ENCODE measurements at places on chromosomes 12 and 14.

- no peak for DNase-seq
Measured at GRCh38 chr14:102424923-102425322, 62.2 kb downstream of the TECPR2 start.

DNA sequence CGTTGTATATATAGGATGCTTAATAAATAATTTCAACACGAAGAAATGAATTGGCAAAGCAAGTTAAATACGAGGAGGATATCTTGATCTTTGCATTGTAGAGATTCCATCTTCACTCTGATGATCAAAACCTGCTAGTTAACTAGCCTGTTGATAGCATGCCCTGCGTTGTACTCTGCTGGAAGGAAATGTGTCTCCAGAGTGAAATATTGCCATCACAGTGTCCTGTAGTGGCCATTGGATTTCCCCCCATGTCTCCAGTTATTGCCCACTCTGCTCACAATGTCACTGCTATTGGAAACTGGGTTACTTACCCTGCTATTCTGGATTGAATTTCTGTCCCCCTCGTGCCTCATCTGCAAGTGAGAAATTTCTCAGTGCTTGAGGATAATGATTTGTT, 109.6 kb downstream of the PLEKHA5 start:
- no peak for DNase-seq

DNA sequence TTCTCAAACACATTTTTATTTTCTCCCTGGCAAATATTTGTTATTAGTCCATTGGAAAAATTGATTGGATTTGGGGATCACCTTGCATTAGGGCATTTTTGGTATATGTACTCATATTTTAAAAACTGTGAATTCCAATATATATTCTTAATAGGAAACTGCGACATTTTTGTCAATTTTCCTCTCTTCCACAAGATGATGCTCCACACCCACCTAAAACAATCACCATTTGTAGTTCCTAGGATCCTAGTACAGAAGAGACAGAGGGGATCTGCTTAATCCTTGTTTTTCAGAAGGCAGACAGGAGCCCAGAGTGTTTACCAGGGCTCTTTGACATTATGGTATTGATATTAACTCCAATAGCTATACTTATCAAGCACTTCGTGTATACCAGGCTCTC, 22.8 kb upstream of the OASL start:
- no peak for DNase-seq

DNA sequence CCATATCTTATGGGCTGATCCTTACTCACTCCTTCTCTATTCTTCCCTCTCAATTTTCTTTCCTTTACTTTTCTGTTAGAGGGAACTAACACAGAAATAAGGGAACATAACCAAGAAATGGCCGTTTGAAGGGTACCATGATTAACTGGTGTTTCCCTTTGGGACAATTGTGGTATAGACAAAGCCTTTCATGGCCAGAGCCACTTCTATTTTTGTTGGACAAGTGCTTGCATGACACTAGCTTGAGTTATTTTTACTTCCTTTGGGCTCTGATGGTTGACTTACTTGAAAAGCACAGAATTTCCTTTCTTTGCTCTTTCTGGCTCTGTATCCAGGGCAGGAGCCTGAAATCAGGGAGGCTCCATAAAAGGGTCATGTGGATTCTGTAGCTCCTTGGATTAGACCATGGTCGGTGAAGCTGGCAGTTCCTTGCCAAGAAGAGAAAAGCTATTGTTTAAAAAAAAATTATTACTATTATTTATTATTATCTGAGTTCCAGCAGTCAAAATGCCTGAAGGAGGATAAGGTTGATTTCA, 130.6 kb downstream of the KTN1 start:
- no peak for DNase-seq

DNA sequence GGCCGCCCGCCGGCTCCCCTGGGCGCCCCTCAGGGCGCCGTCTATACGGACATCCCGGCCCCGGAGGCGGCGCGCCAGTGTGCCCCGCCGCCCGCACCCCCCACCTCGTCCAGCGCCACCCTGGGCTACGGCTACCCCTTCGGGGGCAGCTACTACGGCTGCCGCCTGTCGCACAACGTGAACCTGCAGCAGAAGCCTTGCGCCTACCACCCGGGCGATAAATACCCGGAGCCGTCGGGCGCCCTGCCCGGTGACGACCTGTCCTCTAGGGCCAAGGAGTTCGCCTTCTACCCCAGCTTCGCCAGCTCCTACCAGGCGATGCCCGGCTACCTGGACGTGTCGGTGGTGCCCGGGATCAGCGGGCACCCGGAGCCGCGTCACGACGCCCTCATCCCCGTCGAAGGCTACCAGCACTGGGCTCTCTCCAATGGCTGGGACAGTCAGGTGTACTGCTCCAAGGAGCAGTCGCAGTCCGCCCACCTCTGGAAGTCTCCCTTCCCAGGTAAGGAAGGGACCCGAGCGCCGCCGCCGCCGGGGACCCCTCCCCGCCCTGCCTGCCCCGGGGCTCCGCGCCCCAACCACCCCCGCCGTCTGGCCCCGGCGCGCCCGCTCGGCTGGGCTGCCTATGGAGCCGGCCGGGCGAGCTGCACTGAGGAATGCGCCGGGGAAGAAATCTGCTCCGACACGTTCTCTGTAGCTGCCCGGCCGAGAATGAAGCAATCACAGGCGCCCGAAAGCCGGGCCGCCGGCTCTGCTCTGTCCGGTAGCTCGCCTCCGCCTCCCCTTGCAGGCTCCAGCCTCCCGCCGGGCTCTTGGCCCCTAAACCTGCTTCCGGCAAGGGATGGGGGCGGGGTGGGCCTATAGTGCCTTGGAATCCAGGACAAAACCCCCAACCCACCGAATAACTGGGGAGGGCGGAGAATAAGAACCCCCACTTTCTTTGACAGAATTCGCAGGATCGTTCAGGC, 794 bp downstream of the HOXC13 start:
- no peak for DNase-seq

DNA sequence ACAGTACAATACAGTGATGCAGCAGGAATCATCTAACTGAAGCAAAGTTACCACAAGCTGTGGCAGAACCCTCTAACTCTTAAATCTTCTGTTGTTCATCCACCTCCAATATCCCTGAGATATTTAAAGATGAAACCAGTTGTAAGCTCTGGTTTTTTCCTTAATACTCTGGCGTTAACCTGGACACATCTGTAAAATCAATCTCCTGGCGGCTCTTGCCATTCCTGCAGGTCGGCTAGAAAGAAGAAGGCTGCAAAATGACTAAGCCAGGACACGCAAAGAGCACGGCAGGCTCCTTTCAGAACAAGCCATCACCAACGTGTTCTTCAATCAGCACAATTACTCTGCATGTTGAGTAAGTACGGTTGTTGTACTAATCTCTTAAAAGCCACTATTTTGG, 309.3 kb downstream of the MED13L start:
- DNase-seq = no peak

- DNase-seq = no peak
Measured at GRCh38 chr14:90454041-90455000, 57.5 kb downstream of the CALM1 start.

- DNase-seq = no peak
Measured at GRCh38 chr12:47590771-47591360, 115.0 kb downstream of the RPAP3 start.
